ENCODE measurements at places on chromosomes 6 and 20.

DNA sequence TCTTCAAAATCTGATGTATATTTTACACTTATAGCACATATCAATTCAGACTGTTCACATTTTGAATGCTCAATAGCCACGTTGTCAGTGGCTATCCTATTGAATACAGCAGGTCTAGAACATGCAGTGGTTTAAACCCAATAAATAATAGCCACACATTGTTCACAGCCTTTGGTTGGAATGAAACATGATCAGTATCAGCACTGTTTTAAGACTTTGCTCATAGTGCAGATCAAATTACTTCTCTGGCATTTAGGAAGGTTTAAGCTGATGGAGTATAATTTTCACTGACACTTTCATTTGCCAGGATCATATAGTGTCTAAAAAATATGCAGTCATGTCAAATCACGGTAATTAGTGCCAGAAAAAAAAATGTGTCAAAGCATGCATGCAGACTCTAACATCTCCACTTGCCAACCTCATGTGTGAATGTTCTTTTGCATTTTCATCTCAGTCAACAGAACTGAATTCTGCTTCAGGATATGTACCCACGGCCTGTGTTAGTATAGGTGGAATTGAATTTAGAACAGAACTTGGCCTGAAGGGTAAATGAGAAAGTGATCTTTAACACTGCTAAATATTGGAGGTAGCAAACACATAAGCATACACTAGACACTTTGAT, 184.1 kb downstream of the SLC24A3 start:
- DNase-seq: no peak

DNA sequence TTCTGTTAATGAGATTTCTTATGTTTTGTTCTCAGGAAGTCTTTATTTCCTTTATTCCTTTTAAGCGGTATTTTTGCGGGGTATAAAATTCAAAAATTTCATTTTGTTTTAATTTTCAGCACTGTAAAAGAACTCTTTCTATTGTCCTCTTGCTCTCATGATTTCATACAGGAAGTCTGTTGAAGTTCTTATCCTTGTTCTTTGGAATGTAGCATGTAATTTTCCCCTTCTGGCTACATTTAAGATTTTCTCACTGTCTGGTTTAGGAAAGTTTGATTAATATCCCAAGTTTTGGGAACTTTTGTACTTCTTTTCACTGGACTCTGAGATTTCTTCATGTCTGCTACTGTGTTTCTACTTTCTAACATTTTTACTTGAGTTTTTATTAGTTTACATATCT, 581.4 kb upstream of the GJE1 start:
- no peak for DNase-seq

GRCh38 chr6:503610-504362, 112.2 kb downstream of the IRF4 start:
- no peak for DNase-seq

DNA sequence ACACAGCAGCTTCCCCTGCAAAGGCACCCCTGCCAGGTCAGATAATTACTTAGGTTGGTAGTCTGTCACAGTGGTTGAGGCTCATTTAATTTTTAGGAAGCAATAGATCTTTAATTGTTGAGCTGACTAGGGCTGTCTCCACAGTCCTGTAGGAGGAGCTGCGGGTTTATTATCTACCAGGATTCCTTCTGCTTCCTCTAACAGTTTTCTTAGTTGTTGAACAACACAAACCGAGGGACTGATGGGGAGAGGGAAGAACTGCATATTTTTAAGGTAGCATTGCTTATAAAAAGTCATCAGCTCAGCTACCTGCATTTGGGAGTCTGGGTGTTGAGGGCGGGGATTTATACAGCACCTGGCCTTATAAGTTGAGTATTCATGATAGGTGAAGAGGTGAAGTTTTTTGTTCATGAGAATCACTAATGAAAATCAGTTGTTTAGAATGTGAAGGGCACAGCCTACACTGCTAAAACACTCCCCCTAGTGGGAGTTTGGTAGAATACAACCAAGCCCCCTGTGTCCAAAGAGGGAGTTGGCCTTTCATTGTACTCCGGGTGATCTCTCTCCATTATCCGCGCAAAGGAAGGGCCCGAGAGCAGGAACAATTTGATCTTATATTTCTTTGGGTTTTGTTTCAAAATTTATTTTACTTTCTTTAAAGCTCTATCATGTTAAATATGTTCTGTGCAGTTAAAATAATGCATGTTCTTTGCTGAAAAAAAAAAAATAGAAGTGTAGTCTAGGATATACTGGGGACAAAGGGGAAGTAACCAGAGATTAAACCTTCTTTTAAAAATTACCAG, 69.6 kb downstream of the SSR1 start:
- DNase-seq: no peak

- no peak for DNase-seq
Measured at GRCh38 chr6:82086944-82087343, 160.6 kb downstream of the IBTK start.

GRCh38 chr20:24446811-24447210, 22.6 kb upstream of the SYNDIG1 start:
- no peak for DNase-seq

DNA sequence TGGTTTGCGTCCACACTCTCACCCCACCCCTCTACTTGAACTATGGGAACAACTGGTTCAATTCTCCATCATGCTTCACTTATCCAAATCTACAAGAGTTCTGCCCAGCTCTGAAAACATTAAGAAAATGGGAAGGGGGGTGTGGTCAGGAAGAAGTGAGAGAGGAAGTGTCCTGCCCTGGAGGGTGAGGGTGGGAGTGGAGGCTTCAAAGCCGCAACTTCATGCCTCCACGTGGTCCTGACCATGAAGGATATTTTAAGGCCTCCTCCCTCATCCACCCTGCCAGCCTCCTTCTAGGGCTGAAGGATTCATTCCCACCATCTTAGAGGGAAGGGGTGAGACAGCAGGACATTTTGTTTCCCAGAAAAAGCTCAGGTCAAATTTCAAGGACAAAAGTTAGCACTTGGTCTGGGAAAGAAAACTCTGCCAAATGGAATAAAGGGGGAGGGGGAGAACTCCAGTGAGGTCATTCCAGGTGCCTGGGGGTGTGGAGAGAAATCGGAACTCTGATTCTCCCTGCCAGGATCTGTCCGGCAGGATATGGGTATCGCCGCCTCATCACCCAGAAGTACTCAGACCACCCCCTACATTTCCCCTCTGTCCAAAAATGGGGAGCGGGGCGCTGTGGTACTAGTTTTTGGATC, 4.9 kb downstream of the RIMS4 start:
- DNase-seq: no peak

GRCh38 chr6:32842690-32843089, 1.2 kb downstream of the PSMB8 start:
- DNase-seq: no peak

- no peak for DNase-seq
Measured at GRCh38 chr20:22001886-22002285, 296.4 kb downstream of the PAX1 start.

Data from anterior cingulate cortex (tissue), 58 donors.